CD4-positive, alpha-beta T cell treated with Interleukin-1 beta for 1 hour (primary cell): ENCODE measurements at places on chromosomes 4 and X.

DNA sequence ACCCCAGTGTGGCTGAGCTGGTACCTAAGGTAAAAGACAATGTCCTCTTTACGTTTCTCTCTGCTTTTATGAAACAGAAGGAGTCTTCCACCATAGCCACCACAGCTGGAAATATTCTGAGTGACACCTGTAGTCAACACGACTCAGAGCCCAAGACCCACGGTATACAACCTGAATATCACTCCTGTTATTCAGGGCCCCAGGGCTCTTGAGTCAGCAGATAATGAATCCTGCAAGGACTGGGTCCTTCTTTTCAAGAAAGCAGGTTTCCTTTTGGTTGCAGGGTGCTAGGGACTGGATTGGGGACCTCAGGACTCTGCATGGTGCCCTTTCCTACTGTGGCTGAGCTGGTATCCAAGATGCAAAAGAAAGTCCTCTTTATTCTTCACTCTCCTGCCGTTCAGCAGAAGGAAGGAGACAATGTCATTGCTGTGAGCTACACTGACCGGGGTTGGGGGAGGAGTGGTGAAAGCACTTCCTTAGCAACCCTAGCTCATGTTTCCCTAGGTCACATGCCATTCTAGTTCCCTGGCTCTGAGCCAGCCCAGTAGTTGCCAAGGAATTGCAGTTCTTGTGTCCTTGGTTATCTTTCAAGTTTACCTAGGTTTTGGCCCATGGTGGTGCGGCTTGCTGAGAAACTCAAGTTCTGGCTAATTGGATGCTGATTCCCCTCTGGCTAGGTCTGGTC, 23.7 kb upstream of the UNC5C start:
- DNase-seq = peak; percentile 29

GRCh38 chr4:54742636-54743399, 85.1 kb downstream of the KIT start:
- no peak for DNase-seq

DNA sequence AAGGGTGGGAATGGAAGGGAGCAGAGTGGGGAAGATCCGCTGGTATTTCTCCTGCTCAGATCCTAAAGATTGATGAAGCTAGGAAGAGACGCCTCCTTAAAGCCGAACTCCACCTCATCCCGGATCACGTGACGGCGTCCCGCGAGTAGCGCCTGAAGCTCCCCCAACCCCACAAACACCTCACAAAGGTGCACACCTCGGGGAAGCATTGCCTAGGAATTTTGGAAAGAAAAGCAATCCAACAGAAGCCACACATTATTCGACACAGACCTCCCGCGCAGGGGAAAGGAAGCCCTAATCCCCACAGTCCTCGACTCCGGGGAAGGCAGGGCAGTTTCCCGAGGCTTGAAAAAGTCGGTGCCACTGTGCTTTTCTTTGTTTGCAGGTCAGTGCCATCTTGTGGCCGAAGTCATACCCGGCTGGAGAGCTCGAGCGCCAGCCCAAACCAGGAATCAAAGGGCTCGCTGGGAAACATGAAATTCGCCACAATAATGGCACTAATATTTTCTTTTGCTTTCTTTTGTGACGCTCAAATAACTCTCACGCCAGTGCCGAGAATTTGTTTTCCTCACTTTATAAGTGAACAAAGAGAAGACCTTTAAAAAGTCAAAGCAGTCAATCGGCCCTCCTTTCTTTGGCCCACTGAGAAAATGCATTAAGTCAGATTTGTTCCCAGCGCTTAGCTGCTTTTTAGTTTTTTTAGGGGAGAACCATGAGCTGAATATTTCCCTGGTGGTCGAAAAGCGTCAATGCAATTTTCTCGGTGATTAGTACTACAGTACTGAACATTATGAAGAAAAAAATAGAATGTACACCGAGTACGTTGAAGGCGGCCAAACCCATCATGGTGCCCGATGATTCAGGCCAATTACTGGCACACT, at the start of gene NPY1R:
TSS of gene NPY1R (minus strand) at position 71 of the 881 bp plus-strand sequence. CDS start 6,042 bp downstream, outside the sequence.
- DNase-seq = peak; percentile 6

GRCh38 chrX:107683124-107683895, 55.0 kb downstream of the PRPS1 start:
- no peak for DNase-seq

- DNase-seq = no peak
These were observed 129.0 kb upstream of the MAMLD1 start for GRCh38 chrX:150234126-150234525.
